ENCODE measurements at places on chromosomes 3 and 15. TPM values are rescaled to one million over a fixed set of nuclear protein-coding genes. Genes with fewer than 3 reads are reported as not detected.

NAA50 gene
- 123 TPM for total RNA-seq

ACSBG1 gene
- total RNA-seq = not detected

NPAP1 gene
- not detected for total RNA-seq

NRROS gene
- total RNA-seq = 0.52 TPM

CD96 gene
- 0.13 TPM for total RNA-seq

DPPA2 gene
- total RNA-seq = not detected

VGLL3 gene
- total RNA-seq = 12.7 TPM

DNAJA4 gene
- total RNA-seq = 0.88 TPM

CD200R1 gene
- not detected for total RNA-seq

LRRN1 gene
- 0.40 TPM for total RNA-seq

ANKRD34C gene
- total RNA-seq = not detected
